ENCODE measurements at places on chromosomes 3 and 15.

DNA sequence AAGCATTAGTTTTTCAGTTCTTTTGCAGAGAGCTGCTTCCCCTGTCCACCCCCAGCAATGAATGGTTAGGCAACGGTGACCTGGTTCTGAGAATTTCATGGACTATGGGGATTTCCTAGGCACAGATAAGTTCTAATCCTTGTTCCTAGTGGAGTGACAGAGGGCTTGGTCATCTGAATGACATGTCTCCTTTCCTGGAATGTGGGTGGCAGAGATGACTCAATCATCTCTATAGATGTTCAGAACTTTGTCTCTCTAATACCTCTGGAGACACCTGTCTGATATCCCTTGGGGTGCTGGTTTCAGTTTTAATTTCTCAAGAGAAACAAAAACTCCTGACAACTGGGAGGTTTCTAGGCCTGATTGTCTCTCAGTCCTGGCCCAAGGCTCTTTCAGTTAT lies 10.4 kb downstream of the PLA2G4E start:
- DNase-seq = no peak

GRCh38 chr3:41601404-41601987 lies 360.4 kb downstream of the ULK4 start:
- no peak for DNase-seq

DNA sequence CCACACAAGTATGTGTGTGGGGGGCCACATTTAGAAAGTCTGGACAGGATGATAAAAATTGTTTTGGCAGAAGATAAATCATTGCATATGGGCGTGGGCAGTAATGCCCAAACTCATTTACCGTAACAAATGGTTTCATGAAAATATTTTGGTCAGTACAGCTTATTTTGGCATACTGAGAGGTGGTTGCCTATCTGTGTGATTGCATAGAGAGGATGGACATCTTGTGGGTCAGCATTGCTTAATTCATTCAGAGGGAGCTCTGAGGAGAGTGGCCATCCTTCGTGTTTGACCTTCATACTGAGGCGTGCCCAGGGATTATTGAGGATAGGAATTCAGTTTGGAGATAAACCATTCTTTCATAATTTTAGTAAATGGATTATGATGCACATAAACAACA lies 162.5 kb downstream of the GAP43 start:
- DNase-seq = no peak

- DNase-seq = no peak
Observed at GRCh38 chr3:57903124-57903890, 104.9 kb upstream of the FLNB start.

GRCh38 chr3:105365391-105366325 lies 1.1 kb upstream of the ALCAM start:
- DNase-seq = no peak
